NCI-H1436 treated with DMSO at 0.1 percent for 48 hours (cell line): ENCODE measurements at places on chromosomes 12 and 14.

DNA sequence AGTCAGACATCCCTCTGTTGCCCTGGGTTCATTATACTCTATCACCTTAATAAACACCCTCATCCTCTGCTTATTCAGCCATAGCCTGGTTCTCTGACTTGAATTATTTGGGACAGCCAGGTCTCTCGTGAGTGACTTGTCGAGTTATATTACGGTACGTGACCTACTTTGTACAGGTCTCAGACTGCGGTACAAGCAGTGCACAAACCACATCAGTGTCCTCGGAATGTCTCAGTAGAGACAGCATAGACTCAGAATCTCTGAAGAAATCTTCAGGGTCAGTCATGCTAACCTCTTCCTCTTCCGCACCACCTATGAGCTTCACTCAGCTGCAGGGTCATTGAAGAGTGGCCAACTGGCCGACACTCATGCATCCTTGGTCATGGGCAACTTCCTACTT is 860.8 kb downstream of the BCL11B start:
- no peak for DNase-seq

DNA sequence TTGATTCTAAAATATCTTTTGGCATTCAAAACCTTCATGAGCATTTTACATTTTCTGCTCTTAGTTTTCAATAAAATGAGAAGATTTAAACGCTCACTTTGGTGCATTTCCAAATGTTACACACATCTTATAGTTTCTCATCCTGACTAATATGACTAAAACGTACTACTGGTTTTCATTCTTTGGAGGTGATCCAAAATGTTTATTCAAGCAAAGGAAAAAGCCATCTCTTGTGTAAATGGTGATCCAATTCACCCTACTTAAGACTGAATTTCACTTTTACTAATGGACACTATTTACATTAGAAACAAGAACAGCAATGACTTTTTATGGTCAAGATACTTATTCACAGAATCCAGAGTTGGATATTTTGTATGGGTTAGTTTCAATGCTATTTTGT is 86.6 kb downstream of the KITLG start:
- DNase-seq, result no peak

- DNase-seq, result no peak
These were observed 135.5 kb downstream of the ANO2 start for GRCh38 chr12:5809586-5809985.

DNA sequence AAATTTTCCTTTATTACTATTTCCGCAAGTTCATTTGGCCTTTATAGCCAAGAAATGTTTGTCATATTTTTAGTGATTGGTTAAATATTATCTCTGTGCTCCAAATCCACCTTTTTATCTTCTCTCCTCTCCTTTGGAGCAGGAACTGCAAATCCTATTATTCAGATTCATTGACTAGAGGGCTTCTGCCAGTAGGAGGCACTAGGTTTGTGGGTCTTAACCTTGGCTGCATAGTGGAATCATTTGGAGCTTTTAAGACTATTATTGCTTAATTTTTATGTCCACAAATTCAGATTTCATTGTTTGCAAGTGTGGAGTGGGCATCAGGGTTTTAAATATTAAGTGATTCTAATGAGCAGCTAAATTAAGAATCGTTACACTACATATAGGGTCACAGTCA is 75.3 kb upstream of the SYT10 start:
- DNase-seq, result no peak

DNA sequence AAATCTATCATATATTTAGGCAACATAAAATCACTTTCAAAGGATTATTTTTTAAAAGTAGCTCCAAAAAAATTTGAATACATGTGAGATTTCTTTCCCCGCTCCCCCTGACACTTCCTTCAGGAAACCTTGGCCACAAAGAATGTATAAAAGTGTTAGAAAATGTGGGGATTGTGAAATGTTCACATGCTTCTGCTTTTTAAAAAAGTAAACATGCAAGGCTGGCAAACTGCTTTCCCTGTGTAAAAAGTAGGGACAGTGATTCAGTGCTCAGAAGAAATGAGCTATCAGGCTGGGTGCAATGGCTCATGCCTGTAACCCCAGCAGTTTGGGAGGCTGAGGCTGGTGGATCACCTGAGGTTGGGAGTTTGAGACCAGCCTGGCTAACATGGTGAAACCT is 26.6 kb downstream of the MBIP start:
- no peak for DNase-seq

DNA sequence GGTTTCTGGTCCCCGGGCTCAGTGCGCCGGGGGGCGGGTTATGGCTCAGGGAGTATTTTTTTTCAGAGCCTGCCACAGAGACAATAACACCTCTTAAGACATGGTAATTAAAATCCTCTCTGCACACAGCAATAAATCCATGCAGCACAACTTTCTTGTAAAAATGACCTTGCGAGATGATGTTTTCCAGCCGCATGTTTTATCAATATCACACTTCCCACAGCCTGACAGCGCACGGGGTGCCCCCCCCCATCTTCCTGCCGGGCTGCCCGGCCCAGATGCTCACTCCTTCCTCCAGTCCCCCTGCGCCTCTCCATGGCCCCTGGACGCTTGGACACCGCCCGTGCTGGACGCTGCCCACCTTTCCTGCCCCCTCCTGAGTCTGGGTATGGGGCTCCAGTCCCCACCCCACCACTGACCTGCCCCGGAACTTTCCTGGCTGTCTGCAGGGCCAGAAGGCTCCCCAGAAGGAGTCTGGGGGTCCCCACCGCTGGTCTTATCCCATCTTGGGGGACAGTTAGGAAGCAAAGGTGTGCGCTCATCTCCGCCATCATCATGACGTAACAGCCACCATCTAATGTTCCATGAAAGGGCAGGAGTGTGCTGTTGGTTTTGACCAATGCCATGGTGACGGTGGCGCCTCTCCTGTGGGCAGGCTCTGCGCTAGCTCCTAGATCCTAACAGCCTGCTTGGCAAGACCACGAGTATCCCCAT is 182.9 kb downstream of the KIF26A start:
- DNase-seq, result no peak
